Stimulated activated CD4-positive, alpha-beta T cell treated with anti-CD3 and anti-CD28 coated beads, Interleukin-1b, Interleukin-23, amount 100 ng/mL, for 1 hour (primary cell): ENCODE measurements at places on chromosomes 3 and 15.
A peak's percentile ranks its signal among the peaks of the same experiment; 100 is the strongest.

DNA sequence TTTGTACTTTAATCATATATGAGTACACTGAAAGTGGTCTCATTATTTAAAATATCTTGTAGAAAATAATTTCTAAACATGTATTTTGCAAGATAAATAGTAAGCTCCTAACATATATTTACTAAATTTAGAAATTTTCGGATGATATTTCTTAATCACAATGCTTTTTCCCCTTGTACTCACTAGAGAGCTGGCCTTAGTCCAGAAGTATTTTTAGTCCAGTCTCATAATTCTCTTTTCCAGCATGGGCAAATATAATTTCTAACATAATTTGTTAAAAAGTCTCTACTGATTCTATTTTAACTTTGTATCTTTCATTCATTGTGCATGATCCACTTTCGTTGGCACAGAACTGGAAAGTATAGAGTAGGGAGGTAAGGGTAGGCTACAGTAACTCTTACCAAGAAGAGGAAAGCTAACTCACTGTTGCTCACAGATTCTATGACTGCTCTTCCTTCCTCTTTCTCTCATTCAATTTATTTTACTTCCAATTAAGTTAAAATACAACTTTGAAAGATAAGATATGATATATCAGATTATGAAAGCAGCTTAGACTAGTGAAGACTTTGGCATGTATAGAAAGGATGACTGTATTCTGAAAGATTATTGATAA, 39.3 kb downstream of the FGF7 start:
- DNase-seq, result no peak

DNA sequence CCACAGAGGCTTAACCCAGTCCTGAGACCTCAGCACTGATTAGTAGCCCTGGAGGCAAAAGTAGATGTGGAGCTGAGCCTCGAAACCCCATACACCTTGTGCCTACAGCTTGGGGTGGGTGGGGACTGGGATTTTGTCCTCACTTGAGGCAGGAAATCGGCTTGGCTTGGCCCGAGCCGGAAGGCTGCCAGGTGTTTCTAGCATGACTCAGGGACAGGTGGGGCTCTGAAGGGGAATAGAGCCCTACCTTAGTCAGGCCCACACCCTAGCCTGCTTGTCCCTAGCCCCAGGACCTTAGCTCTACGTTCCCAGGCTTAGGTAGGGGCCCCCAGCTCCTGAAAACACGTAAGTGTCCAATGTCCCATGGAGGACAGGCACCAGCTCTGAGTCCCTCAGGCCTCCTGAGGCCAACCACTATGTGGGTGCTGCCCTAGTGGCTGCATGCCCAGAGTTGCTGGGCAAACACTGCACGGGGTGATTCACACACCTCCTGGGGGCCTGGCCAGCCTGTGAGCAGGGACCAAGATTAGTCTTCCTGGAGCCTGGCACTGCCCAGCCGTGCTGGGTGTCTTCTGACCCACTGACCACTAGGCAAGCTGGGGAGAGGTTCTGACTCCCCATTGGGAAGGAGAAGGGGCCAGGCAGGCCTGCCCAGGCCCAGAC, 3.1 kb downstream of the MST1R start:
- DNase-seq, result no peak

GRCh38 chr3:16665282-16665741, 60.1 kb upstream of the DAZL start:
- DNase-seq, result no peak

DNA sequence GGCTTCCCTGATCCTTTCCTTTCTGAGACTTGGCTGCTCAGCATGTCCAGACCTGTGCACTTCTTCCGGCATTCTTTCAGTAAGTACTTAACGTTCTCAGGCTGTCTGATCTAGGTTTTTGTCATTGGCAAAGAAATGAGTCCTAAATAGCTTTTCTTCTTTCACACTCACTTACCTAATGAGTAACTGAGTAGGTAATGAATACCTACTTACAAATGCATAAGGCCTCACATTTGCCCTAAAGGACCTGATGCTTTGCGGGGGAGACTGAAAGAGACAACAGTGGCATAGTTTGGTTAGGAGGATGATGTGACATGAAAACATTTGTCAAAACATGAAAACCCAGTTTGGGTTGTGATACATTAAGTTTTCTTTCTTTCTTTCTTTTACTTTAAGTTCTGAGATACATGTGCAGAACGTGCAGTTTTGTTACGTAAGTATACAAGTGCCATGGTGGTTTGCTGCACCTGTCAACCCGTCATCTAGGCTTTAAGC, 516.7 kb upstream of the CFAP20DC start:
- no peak for DNase-seq

- no peak for DNase-seq
Measured at GRCh38 chr3:15982667-15983196, 185.0 kb upstream of the ANKRD28 start.

DNA sequence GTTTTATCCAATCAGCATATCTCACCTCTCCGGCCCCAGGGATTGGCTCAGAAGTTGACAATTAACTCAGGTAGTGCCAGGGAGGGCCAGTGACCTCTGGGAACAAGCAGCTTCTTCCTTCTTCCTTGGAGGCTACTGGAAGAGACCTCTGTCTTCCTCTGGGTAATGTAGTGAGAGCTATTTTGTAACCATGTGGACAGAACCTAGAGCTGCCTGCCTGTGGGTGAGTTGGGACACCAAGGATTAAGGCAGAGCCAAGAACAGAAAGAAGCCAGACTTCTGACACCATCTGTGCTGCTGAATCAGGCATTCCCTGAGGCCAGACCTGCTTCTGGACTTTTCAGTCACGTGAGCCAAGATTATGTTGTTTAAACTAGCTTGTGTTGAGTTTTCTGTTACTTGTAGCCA, 5.9 kb upstream of the NDUFAF1 start:
- no peak for DNase-seq

GRCh38 chr3:81045976-81046375, 715.5 kb downstream of the GBE1 start:
- DNase-seq, result no peak

GRCh38 chr15:58669108-58669507, 80.4 kb downstream of the ADAM10 start:
- DNase-seq, result no peak

GRCh38 chr15:69096196-69096595, 64.2 kb upstream of the GLCE start:
- no peak for DNase-seq

GRCh38 chr3:149247929-149248691, 26.5 kb upstream of the CP start:
- no peak for DNase-seq

GRCh38 chr3:142337994-142338393, 109.8 kb downstream of the XRN1 start:
- no peak for DNase-seq

DNA sequence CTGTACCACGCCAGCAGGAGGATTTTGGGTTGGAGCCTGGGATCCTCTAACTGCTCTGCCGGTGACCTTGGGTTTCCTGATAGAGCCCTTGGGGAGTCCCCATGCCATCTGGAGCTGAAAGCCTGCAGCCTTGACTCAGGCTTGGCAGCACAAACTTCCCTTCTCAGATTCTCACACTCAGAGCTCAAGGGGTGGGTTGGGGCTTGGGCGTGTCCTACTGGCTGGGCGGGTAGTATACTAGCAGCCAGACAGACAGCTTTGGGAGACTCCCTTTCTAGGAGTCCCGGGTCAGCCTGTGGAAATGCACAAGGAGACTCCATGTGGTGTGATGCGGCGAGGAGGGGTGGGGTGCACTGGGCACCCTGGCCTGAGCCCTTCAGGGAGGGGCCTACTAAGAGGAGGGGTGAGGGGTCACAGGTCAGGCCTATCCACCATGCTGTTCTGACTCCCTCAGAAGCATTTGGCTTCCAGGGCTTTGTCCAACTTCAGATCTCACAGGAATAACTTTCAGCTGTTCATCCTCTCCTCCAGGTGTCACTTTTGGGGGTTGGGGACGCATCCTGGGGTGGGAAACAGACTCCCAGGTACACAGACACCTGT, 21.6 kb upstream of the PLXNA1 start:
- DNase-seq, result no peak

DNA sequence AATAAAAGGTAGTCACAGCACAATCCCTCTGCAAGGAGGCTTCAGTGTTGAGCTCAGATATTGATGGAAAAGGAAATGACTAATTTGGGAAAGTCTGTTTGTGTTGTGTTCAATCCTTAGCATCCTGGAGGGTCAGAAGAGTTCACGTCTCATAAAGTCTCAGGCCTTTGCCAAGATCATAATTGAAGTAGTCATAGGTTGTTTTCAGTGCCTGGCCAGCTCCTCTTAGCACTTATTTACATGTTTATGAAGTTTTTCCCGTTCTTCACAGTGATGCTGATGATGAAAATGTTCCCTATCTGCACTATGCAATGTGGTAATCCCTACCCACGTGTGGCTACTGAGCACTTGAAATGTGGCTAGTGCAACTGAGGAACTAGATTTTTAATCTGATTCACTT, 61.6 kb upstream of the TGFBR2 start:
- no peak for DNase-seq

GRCh38 chr3:103953796-103954195, 1412.9 kb upstream of the ALCAM start:
- DNase-seq, result no peak

DNA sequence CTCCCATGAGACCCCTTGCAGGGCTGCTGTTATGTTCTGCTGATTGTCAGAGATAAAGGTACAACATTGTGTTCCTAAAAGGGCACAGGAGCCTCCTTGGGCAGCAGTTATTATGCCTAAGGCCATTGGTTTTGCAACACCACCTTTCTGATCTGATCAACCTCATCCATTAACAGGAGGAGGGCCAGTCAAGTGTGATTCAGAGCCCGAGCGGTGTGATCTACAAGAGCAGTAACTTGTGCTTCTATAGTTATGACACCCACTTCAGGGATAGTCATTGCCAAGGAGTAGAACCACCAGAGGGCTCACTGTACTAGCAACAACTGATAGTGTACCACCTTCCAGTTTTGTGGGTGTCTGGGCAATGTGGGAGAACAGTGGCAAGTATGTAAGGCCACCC, 1457.9 kb upstream of the CADM2 start:
- no peak for DNase-seq

- DNase-seq, result peak; percentile 62
Measured at GRCh38 chr15:66946578-66947164, 118.7 kb upstream of the SMAD3 start.

DNA sequence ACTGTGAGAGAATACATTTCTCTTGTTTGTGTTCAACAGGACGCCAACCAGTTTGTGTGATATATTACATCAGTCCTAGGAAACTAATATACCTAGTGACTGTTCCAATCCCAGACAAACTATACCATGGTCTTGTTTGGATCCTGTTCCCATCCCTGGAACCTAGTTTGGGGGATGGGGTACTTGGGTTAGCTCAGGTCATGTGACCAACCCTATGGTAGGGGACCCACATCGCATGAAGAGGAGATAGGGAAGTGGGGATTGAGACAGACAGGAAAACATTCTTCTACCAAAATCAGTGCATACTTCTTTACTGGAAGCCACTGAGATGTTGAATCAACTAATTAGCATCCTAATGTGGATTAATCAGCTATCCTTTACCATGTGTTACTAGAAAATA, 146.1 kb downstream of the THSD4 start:
- no peak for DNase-seq

GRCh38 chr3:46882377-46883053, 5.0 kb downstream of the PTH1R start:
- DNase-seq, result no peak

GRCh38 chr15:62534996-62535395, 369.9 kb upstream of the C2CD4B start:
- no peak for DNase-seq

- DNase-seq, result no peak
Measured at GRCh38 chr15:31083370-31083780, 18.1 kb downstream of the TRPM1 start.

DNA sequence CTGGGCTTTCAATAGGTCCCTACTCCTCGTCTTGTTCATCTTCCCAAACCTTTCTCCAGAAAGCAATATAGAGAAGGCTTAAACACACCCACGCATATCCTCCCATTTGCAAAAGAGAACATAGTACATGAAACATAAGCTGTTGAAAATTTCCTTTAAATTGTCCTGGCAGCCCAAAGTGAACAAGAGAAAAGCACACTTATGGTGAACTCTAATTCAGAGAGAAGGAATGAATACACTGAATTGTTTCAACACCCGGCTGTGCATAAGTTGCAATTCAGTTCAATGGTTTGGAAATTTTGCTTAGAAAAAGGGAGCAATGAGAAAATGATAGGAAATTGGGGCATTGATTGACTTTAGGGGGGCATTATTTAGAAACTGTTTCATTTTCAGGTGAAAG, 202.6 kb downstream of the TIGIT start:
- no peak for DNase-seq

- no peak for DNase-seq
Measured at GRCh38 chr3:141605883-141606282, 119.1 kb downstream of the RASA2 start.

DNA sequence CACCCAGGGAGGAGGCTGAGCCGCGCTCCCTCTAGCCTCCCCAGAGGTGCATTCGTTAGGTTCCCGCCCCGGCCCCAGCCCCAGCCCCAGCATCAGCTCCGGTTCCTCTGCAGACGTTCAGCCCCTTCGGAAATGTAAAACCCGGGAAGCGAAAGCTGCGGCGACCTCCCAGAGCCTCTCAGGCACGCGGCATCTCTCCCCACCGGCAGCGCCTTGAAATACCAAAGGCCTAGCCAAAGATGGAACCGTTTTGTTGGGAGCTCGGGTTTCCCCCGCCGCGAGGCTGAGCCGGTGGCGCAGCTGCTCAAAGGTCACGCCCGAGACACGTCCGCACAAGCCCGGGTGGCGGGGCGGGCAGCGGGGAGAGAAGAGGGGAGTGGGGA, 77.8 kb upstream of the HES1 start:
- no peak for DNase-seq

DNA sequence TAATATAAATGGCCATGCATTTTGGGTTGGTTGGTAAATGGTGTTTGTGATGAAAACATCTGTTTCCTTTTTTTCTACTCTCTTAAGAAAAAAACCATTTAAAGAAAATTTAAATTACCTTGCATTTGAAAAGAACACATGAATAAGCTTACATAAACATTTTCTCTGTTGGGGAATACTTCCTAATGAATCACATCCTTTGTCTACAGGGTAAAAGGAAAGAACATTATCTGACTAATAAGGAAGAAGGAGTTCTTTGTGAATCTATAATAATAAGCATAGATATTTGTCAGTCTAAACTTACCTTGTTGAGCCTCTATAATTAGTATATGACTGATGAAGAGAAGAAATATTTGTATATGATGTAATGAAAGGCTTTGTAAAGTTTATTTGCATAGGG, 254.1 kb upstream of the ZNF717 start:
- DNase-seq, result no peak

- no peak for DNase-seq
Measured at GRCh38 chr3:161274691-161275298, 53.7 kb downstream of the NMD3 start.

GRCh38 chr3:43883729-43884396, 193.1 kb downstream of the ABHD5 start:
- no peak for DNase-seq

- DNase-seq, result no peak
Measured at GRCh38 chr3:136956971-136957370, 812 bp upstream of the IL20RB start.

DNA sequence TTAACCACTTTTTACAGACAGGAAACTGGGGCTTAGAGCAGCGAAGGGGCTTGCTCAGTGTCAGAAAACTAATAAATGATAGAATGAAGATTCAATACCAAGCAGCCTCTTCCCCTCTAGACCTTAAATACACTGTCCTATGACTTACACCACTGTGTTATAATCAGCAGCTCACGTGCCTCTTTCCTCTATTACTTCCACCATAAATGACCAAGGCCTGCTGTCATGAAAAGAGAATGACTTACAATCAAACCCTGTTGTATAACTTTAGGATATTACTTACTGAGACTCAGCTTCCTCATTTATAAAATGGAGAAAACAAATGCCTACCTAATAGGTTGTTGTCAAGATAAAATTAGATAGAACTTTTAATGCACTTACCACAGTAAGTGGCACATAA, 11.6 kb downstream of the FMN1 start:
- DNase-seq, result no peak

GRCh38 chr3:85297291-85297690, 338.5 kb downstream of the CADM2 start:
- DNase-seq, result no peak
